ENCODE measurements at places on chromosomes 7 and 10. TPM values are rescaled to one million over a fixed set of nuclear protein-coding genes. Genes with fewer than 3 reads are reported as not detected.

- DNase-seq, result peak; percentile 18
Measured at GRCh38 chr7:6709808-6710207, 3.1 kb upstream of the ZNF12 start.

The ADAM22 gene
- total RNA-seq, result 3.0 TPM

GRCh38 chr10:86329896-86330680, 36.5 kb downstream of the GRID1 start:
- DNase-seq, result no peak

The ZNF425 gene
- total RNA-seq, result 0.29 TPM

- no peak for DNase-seq
Measured at GRCh38 chr7:17367502-17367901, 69.0 kb downstream of the AHR start.

The ATOH7 gene
- total RNA-seq, result not detected

- peak; percentile 6 for DNase-seq
Measured at GRCh38 chr10:128540781-128541761, 414.8 kb upstream of the MKI67 start.

The EBLN1 gene
- total RNA-seq, result not detected

The FAM131B gene
- total RNA-seq, result 2.7 TPM

The WNT2 gene
- not detected for total RNA-seq

The FOXI2 gene
- not detected for total RNA-seq

The HOXA9 gene
- total RNA-seq, result not detected

GRCh38 chr10:128186959-128187787, 61.0 kb upstream of the MKI67 start:
- DNase-seq, result peak; percentile 54

The ZCCHC24 gene
- total RNA-seq, result 1.0 TPM

The PARD3 gene
- 2.0 TPM for total RNA-seq

GRCh38 chr7:81211204-81211933, 292.5 kb upstream of the SEMA3C start:
- no peak for DNase-seq

DNA sequence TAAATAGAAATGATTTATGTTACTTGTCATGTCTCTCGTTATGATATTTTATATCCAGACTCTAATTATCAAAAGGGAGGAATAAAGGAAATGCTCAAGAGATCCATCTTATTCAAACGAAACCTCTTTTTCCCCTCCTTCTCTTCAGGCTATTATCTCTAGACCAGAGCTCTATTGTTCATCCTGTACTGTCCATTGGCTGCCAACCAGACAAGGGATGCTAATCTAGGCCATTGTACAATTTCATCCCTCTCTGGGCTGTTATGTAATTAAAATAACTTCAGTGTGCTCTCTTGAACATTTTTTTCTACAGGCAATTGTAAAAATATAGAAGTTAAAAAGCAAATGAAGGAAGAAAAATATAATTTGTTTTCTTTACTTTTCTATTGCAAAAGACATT, 220.4 kb downstream of the HDAC9 start:
- no peak for DNase-seq

The NEURL1 gene
- 1.7 TPM for total RNA-seq

DNA sequence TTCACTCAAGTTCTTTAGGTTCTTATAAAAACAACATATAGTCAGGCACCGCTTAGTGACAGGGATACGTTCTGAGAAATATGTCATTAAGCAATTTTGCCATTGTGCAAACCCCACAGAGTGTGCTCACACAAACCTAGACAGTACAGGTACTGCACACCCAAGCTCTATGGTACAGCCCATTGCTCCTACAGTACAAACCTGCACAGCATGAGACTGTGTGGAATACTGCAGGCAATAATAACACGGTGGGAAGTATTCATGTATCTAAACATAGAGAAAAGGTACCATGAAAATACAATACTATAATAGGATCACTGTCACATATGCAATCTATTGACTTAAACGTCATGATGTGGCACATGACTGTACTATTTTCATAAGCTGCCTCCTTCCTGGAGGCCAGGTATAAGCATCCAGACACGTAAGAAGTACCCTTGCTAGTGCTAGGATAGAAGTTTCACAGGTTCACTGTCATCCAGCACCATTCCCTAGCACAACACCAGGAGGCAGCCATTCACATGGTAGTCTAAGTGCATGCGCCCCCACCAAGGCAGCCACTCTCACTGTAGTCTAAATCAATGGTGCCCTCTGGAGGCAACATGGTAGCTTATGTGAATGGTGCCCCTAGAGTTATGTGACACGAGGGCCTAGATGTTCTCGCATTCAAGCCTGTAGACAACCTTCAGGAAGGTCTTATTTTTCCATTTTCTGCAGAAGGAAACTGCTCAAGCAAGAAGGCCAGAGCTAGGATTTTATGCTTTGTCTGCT, 98.5 kb downstream of the ARHGAP22 start:
- peak; percentile 45 for DNase-seq

- DNase-seq, result peak; percentile 53
Measured at GRCh38 chr7:90412458-90413184, 9.4 kb downstream of the CLDN12 start.

The GSDME gene
- 5.2 TPM for total RNA-seq

- no peak for DNase-seq
Measured at GRCh38 chr7:44393238-44394111, 68.1 kb upstream of the CAMK2B start.

The PAPSS2 gene
- total RNA-seq, result 0.20 TPM

The ENKUR gene
- total RNA-seq, result not detected

The OPN4 gene
- not detected for total RNA-seq

The LIPJ gene
- total RNA-seq, result not detected

GRCh38 chr7:7550663-7551062, 15.0 kb upstream of the COL28A1 start:
- no peak for DNase-seq

DNA sequence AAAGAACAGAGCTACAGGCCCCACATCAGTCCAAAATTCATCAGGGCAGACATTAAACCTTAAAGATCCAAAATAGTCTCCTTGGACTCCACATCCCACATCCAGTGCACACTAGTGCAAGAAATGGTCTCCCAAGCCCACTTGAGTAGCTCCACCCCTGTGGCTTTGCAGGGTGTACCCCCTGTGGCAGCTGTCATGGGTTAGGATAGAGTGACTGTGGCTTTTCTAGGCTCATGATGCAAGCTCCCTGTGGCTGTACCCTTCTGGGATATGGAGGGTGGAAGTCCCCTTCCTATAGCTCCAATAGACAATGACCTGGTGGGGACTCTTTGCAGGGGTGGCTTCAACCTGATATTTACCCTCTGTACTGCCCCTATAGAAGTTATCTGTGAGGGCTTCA, 128.8 kb upstream of the DKK1 start:
- DNase-seq, result no peak

All from activated CD8-positive, alpha-beta T cell treated with anti-CD3 and anti-CD28 coated beads for 36 hours (primary cell).